Astrocyte of the hippocampus (primary cell): ENCODE measurements at places on chromosomes 13 and 19.

- no peak for DNase-seq
Observed at GRCh38 chr19:40700083-40700482, 9.6 kb upstream of the NUMBL start.

- DNase-seq, result no peak
Observed at GRCh38 chr13:43022934-43023288, 475 bp upstream of the DNAJC15 start.

GRCh38 chr13:97445522-97446187, 11.7 kb downstream of the RAP2A start:
- DNase-seq, result no peak

GRCh38 chr13:42539670-42540069, 34.3 kb upstream of the TNFSF11 start:
- DNase-seq, result no peak

GRCh38 chr19:3363841-3364500, 2.4 kb upstream of the NFIC start:
- DNase-seq, result no peak

DNA sequence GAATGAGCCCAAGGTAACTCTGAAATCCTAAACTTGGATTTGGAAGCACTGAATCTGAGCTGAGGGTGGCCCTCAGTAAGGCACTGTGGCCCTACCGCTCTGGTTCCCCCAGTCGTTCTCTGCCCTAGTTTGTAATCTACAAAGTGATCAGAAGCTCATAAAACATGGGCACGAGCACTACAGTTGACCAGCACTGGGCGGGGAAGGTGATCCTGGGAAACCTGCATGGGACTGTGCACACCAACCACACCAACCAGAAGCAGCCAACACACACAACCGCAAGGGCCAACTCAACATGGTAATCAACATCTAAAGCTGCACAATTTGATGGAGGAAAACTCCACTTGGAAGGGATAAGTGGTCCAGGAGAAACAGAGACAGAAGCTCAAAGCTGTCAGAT, 22.9 kb downstream of the SLC7A1 start:
- DNase-seq, result no peak

DNA sequence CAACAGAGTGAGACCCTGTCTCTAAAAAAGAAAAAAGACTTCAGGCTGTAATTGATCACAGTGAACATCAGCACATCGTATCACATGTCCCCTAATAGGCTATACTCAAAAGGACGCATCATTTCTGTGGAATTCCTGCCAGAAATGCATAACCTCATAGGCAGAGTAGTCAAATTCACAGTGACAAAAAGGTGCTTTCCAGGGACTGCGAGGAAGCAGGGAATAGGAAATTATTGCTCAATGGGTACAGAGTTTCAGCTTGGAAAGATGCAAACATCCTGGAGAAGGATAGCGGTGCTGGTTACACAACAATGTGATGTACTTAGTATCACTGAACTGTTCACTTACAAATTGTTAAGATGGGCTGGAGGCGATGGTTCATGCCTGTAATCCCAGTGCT, 41.1 kb upstream of the MRI1 start:
- no peak for DNase-seq

- DNase-seq, result no peak
Observed at GRCh38 chr19:19461306-19461670, 54.1 kb downstream of the TSSK6 start.

DNA sequence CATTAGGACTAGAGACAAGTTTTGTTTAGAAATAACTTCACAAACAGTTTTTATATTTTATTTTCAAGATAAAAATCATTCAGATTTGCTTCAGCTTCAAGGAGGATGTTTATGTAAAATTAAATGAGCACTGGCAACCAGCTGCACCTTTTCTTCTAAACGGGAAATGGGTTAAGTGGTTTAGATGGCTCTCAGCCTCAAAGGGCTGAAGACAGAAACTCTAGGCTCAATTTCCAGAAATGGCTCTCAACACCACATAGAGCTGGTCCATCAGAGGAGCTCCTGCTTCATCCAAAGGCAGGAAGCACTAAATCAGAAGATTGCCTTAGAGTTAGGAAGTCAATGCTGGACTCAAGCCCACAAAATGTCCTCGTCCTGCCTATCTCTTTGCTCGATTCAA, 74.7 kb downstream of the ZNF429 start:
- no peak for DNase-seq

GRCh38 chr13:40404967-40405716, 261.3 kb downstream of the FOXO1 start:
- no peak for DNase-seq

DNA sequence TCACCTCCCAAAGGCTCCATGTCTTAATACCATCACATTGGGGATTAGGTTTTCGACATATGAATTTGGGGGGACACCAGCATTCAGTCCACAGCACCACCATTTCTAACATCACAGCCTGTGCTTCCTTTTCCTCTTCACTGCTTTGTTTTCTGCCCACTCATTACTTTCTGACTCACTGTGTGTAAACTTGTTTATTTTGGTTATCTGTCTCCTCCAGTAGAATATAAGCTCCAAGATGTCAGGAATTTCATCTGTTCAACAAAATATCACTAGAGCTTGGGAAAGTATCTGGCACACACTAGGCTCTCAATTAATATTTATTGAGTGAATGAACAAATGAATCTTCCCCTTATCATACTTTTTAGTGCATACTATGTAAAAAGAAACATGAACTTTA, 152.0 kb downstream of the NUFIP1 start:
- no peak for DNase-seq

- DNase-seq, result no peak
Observed at GRCh38 chr13:54682184-54682583, 1653.6 kb downstream of the OLFM4 start.

- DNase-seq, result no peak
Observed at GRCh38 chr19:50327461-50328223, 1.5 kb downstream of the KCNC3 start.

DNA sequence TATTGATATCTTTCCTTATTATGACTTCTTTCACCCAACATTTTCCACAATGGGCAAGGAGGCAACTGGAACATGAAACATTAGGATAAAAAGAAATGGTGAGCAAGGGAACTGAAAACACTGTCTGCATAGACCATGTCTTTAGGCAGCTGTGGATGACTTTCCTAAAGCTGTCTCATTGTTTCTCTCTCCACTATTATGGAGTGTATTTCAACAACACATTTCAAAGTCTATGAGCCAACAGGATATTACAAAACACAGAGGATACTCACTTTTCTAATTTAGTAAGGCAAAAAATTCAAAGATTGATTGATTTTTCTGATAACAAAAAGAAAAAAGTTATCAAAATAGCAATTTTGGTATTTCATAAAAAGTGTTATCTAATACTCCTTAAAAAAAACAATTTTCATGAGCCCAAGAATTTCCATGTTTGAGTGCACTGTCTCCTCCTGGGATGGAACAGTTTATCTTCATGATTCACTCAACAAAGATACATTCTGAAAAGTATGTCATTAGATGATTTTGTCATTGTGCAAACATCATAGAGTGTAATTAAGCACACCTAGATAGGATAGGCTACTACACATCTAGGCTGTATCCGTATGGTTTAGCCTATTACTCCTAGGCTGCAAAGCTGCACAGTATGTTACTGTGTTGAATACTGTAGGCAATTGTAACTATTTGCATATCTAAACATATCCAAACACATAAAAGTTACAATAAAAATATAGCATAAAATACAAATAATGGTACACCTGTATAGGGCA, 1568.4 kb downstream of the SLITRK5 start:
- DNase-seq, result no peak

DNA sequence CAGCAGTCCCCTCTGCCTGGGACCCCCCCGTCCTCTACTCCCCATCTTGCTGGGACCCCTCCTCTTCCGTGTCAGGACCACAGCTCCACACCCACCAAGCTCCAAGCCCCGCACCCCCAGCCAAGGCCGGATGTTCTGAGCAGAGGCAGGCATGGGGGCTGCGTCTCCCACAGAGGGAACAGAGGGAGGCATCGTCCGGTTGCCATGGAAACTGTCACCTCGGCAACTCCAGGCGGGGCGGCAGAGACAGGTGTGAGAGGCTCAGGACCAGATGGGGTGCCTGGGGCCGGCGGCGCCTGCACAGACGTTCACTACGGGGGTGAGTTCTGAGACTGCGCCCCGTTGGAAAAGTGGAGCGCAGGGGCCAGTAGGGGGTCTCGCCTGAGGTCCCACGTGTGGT, 5.4 kb downstream of the RNU6-9 start:
- DNase-seq, result no peak

DNA sequence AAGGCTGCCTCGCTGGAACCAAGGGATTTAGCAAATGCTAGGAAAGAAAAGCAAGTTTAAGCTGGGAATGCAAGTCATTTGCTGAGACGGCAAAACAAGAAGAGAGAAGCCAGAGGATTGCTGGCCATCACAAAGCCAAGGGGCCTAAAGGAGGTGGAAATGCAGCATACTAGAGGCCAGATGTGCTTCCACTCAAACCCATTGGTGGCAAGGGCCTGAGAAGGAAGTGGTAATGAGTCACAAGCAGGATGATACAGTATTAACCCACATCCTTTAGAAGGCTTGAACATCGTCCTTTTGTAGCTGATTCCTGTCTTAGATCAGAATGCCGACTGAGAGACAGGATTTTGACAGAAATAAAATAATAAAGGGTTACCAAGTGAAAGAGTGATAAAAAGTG, 68.2 kb downstream of the ITGBL1 start:
- no peak for DNase-seq

GRCh38 chr19:2976609-2977000, 759 bp upstream of the TLE6 start:
- no peak for DNase-seq

GRCh38 chr13:25946321-25946720, 105.5 kb downstream of the SHISA2 start:
- DNase-seq, result peak; percentile 17

- no peak for DNase-seq
Observed at GRCh38 chr13:67554746-67555452, 324.8 kb upstream of the PCDH9 start.

- no peak for DNase-seq
Observed at GRCh38 chr19:30557212-30557611, 185.0 kb downstream of the ZNF536 start.

DNA sequence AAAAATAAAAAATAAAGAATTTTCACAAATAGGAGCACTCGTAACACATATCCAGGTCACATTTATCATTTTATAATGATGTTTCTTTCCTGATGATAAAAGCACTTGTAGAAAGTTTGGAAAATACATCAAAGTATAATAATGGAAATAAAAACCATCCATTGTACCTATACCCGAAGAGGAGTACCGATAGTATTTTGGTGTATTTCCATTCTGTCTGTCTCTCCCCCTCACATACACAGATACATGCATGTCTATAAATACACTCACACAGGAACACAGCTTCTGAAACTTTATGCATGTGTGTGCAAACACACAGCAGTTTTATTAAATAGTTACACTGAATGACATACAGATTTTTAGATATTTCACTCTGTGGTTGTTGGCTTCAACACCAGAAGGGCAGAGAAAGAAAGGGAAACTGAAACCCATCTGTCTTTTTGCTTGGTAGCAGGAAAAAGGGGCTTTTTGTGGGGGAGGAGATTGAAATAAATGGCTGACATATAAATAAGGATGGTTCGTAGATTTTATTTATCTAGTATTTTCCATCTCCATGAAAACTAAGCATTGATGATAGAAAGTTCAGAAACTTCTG, 114.8 kb downstream of the LRCH1 start:
- DNase-seq, result no peak

DNA sequence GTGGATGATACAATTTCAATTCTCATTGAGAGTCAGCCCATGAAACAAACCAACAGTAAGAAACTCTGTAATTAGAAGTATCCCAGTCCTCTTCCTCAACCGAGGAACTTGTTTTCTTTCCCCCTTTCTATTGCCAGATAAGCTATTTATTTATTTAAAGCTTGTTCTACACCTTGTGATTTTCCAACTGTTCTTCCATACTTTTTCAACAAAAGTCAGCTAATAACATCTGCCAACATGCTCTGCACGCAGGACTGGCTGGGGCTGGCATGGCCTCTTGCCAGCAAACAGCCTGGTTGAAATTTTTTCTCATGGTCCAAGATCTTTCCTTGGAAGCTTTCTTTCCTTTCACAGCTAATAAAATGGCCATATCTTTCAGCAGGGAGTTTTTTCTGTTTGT, 2.9 kb upstream of the IRS2 start:
- peak; percentile 57 for DNase-seq
